ENCODE measurements at places on chromosomes 11 and 22.

DNA sequence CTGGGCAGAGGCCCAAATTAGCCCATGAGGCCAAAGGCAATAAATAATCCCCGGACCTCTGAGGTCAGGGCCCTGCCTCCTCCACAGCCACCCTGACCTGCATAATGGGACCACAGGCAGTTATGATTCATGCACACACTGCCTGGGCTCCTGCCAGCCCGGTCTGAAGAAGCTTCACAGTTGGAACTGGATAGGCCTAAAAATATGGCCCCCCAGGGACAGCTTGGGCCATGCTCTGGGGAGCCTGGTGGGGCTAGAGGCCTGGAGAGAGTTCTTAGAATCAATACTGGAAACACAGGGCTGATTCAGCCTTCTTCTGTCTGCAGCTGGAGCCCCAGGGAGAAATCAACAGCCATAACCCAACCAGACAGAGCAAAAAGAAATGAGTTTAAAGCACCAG is 112.8 kb upstream of the CADM1 start:
- DNase-seq: peak; percentile 3

- no peak for DNase-seq
Observed at GRCh38 chr11:71252770-71253730, 673 bp upstream of the SHANK2 start.

DNA sequence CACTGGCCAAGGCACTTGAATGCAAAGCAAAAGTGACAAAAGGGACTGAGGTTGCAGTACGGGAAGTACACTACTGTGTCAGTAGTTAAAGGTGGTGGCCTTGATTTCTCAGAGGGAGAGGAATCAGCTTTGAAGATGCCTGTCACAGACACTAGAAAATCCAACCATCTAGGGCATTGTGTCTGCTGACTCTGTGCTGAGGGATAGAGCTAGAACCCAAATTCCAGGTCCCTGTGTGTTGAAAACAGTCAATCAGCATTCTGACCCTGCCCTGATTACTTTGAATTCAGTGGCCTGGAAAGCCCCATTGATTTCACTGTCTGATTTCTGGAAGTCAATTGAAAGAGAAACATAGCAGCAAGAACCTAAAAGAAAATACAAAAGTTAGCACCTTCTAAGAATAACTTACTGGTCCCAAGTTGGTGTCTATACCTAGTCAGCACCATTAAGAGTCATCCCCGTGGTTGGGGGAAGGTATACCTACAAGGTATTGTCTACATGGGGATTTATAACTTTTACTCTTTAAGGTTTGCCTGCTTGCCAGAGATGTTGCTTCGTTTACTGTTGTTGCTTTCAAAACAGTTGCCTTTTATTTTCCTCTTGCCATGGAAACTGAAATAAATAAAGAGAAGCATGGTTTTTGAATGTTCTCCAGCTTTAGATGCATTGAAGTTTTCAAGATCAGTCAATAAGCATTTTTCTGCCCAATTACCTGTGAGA is 97.3 kb downstream of the PDHX start:
- no peak for DNase-seq

- DNase-seq: no peak
Observed at GRCh38 chr11:59785818-59786217, 24.8 kb downstream of the MRPL16 start.

GRCh38 chr22:45974498-45974897 is 2.5 kb downstream of the WNT7B start:
- no peak for DNase-seq

All from NCI-H1417 (cell line).